ENCODE measurements at places on chromosomes 16 and 17. TPM values are rescaled to one million over a fixed set of nuclear protein-coding genes. Genes with fewer than 3 reads are reported as not detected.

The NGFR gene
- 3.4 TPM for total RNA-seq

The RNF222 gene
- total RNA-seq: 14.1 TPM

The NATD1 gene
- 2.4 TPM for total RNA-seq

The MYO15A gene
- total RNA-seq: 0.30 TPM

The PRCD gene
- 1.4 TPM for total RNA-seq

The PKD1 gene
- 34.1 TPM for total RNA-seq

The ALDH3A1 gene
- total RNA-seq: 618 TPM

The ADPRM gene
- 3.7 TPM for total RNA-seq

The AATK gene
- total RNA-seq: 1.5 TPM

The NPIPB13 gene
- 2.4 TPM for total RNA-seq

The ATP5PD gene
- 300 TPM for total RNA-seq

The TIMP2 gene
- total RNA-seq: 6.1 TPM

The MAP2K3 gene
- total RNA-seq: 53.6 TPM

The CDH1 gene
- 302 TPM for total RNA-seq

The TPSAB1 gene
- total RNA-seq: 13.0 TPM

The STH gene
- total RNA-seq: not detected
